Urothelium cell line (cell line): ENCODE measurements at places on chromosomes 3 and 15.

- no peak for DNase-seq
Observed at GRCh38 chr15:57218826-57219576, 157.3 kb upstream of the CGNL1 start.

DNA sequence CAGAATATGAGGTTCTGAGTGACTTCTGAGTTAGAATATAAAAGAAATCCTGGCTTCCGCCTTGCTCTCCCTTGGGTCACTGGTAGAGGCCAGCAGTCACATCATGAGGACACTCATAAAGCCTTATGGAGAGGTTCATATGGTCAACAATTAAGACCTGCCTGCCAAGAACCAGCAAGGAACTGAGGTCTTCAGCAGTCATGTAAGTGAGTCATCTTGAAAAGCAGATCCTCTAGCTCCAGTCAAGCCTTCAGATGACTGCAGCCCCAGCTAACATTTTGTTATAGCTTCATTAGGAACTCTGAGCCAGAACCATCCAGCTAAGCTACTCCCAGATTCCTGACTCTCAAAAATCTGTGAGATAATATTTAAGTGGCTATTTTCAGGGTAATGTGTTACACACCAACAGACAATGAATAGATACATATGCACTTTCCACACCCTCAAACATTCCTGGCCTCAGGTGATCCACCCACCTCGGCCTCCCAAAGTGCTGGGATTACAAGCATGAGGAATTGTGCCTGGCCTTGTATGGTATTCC lies 447.2 kb downstream of the SHQ1 start:
- no peak for DNase-seq

DNA sequence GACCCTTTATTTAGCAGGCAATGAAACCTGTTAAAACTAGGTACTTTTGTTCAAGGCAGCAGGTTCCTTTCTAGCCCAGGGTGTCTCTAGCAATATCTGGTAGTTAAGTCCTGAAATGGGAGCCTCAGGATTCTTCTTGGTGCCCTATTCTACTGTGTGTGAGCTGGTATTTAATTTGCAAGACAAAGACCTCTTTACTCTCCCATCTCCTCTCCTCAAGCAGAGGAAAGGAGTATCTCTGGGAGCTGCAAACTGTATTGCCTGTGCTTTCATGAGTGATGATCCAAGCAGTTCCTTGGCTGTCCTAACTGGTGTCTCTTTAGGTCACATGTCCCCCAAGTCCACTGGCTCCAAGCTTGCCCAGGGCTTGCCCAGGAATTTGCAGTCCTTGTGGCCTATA lies 188.2 kb downstream of the SI start:
- DNase-seq, result no peak

DNA sequence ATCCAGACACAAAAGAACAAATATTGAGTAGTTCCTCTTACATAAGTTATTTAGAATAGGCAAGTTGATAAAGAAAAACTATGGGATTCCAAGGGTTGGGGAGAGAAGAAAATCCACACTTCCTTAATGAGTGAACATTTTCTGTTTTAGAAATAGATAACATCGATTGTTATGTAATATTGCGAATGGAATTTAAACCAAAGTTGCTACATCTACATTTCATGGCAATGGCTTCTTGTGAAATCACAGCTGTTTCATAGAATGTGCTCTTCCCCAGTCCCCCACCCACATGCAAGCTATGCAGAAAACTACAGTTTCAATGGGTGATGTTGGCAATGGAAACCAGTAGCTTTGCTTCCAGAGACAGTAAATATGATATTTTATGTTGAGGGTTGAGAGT lies 1639.5 kb downstream of the SI start:
- no peak for DNase-seq

GRCh38 chr15:72445426-72445825 lies 28.7 kb upstream of the ARIH1 start:
- no peak for DNase-seq

GRCh38 chr3:24348348-24348747 lies 146.3 kb downstream of the THRB start:
- no peak for DNase-seq

GRCh38 chr15:37148714-37149113 lies 48.4 kb upstream of the MEIS2 start:
- DNase-seq, result no peak

DNA sequence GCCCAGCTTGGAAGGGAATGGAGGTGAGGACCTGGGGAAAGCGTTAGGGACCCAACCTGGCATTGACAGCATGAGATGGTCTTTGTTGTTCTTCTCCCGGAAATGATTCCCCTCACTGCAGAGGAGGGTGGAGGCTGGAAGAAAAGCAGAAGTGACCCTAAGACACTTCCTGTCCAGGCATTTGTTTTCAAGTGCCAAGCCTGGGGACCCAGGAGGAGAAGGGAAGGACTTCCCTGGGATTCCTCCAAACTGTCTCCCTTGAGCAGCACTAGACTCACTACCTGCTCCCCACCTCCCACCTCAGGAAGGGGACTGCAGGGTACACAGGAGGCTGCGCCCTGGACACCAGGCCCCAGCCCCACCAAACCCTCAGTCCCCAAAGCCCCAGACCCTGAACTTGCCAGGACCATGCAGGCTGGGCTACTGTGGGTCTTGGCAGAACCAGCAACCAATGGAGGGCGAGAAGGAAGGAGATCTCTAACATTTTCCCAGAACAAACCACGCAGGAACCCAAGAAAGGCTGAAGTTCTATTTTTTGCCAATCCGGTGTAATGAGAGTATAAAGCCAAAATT lies 9.8 kb upstream of the VIPR1 start:
- DNase-seq, result no peak

DNA sequence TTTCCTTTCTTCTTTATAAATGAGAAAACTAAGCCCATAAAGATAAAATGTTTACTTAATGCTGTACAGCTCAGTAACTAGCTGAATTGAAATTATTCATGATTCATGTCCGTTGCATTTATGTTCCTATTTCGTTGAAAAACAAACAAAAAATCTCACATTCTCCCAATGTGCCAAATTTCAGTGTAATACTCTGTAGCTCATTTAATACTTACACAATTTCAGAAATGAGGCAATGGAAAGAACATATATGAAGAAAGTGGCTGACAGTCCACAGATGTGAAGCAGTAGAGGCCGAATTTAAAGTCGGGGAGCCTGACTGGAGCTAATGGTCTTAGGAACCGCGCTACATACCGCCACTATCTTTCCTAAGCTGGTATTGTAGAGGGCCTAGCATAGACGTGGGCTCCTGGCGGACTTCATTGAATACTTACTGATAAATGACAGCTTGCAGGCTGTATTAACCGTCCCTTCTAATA lies 651 bp downstream of the PLSCR2 start:
- DNase-seq, result no peak

DNA sequence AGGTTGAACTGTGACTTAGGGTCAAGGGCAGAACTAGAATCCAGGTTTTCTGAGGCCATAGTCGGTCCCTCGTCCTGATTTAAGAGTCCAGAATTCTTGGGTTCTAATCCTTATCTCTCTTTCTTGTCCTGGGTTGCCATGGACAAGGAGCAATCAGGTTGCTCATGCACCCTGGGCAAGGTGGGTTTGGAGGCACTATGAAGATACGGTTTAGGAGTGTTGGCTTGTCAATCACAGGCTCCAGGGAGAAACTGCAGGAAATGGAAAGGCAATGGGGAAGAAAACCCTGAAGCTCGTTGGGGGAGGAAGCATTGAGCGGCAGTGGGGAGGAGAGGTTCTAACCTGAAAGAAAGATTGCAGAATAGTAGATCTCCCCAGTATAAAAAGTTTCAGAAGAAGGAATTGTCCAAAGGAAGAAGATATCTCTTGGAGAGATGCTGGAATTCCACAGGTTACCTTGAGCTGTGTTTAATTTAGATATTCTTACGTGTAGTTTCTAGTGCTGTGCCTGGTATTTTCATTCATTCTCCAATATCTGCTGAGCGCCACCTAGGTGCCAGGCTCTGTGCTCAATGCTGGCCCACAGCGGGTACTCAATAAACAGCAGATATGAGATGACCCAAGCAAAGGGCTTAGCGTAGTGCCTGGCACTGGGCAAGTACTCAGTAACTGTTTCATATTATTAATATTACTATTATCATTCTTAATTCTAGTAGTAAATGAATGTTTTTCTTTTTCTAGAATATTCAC lies 2.0 kb downstream of the ACAN start:
- no peak for DNase-seq

DNA sequence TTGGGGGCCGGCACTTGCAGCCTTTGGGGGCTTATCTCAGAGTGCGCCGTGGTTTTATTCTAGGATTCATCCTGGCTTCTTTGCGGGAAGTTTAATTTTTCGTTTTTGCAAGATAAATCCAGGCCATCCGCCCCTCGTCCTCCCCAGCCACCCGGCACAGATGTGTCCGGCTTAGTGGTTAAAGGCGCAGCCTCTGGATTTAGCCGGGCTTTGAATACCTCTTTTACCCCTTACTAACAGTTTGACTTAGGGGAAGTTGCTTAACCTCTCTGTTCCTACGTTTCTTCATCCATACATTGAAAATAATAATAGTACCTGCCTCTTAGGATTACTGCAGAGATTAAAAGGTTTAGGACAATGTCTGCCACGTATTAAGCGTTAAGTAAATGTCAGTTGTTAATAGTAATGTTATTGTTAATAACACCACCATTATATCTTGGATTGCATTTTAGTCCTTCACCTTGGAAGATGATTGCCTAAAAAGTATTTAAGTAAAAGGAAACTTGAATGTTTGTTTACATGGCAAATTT lies 714 bp downstream of the ECT2 start:
- peak; percentile 11 for DNase-seq

DNA sequence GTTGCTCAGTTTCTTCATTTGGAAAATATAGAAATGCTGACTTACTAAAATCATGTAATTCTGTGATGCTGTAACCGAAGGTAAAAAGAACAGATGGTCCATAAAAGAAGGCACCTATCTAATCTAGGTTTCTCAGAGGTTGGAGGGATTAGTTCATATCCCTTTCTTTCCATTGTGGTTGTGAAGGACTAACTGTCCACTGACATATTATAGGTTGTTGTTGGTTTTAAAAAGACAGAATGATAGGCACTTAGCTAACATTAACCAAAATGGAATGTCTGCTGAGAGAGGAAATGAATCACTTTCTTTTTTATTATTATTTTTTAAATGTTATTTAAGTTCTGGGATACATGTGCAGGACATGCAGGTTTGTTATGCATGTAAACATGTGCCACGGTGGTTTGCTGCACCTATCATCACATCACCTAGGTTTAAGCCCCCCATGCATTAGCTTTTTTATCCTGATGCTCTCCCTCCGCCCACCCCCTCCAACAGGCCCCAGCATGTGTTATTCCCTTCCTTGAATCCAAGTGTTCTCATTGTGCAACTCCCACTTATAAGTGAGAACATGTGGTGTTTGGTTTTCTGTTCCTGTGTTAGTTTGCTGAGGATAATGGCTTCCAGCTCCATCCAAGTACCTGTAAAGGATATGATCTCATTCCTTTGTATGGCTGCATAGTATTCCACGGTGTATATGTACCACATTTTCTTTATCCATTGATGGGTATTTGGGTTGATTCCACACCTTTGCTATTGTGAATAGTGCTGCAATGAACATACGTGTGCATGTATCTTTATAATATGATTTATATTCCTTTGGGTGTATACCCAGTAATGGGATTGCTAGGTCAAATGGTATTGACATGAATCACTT lies 45.8 kb downstream of the ALDH1A2 start:
- DNase-seq, result peak; percentile 23

GRCh38 chr3:122916580-122916979 lies 111.0 kb downstream of the SEMA5B start:
- DNase-seq, result no peak

DNA sequence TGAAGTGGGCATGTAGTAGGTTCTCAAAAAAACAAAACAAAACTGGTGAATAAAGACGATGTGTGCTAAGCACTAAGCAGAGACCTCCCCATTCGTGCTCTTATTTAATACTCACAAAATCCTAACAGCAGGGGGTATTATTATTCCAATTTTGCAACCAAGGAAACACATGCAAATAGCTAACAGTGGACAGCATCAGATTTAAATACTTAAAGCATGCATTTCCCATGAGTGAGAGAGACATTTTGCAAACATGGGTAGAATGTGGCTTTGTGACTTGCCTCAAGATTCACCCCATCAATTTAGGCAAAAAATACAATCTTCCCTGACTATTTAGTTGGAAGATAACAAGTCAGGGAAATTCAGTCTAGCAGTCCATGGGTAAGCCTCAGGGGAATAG lies 946.2 kb upstream of the CFAP20DC start:
- no peak for DNase-seq

- no peak for DNase-seq
Observed at GRCh38 chr15:98387866-98388265, 260.5 kb upstream of the IGF1R start.

DNA sequence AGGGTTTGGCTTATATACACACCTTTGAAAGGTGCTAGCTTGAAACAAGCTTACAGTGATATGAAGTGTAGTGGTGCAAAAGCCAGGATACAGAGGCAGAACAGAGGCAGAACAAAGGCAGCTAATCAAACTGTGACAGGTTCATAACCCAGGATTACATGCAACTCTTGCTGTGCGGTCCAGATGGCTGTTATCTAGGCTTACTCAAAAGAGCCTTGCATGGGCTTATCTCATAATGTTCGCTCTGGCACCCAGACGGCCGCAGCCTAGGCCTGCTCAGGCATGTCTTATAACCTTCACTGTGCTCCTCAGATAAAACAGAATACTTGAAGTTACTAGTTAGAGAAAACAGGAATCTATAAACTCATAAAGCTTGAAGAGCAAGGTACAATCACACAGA lies 22.8 kb upstream of the NOX5 start:
- DNase-seq, result no peak

DNA sequence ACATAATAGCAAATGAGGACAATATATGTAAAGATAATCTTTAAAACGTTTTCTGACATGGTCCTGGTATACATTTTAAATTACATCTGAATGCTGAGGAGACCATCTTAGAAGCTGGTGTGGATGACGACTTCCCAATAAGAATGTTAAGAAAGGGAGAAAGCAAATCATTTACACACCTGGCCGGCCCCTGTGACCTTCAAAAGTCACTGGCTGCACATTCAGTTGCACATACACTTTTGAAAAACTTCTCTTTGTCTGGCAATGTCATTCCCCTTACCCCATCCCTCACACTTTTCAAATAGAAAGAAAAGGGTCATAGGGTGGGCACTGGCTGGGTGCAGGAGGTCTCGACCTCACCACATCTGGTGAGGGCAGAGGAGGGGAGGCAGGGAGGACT lies 391.0 kb downstream of the MECOM start:
- DNase-seq, result no peak

DNA sequence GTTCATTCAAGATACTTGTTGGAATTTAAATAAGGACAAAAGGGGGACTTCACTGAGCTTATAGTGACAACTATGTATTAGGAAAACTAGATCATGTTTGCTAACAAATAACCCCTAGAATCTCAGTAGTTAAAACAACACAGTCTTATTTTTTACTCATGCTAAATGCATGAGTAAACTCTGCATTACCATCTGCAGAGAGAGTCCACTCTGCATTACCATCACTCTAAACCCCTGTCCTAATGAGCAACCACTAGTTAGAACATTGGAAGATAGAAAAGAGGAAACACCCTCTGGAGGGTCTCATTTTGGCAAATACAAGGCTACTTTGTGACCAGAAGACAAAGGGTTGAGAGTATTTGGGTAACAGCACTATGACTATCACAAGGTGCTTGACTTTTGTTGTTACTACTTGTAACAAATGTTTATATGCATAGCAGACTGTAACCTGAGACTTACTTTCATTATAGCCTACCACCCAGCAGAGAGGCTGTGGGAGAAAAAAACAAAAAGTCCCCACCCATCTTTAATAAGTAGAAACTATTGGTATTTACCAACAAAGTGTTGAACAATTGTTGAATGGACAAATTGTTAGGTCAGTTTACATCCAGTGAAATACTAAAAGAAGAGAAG lies 99.1 kb downstream of the OXSM start:
- no peak for DNase-seq

GRCh38 chr15:32694222-32694983 lies 23.4 kb upstream of the GREM1 start:
- no peak for DNase-seq

GRCh38 chr3:197168606-197169005 lies 129.8 kb downstream of the DLG1 start:
- no peak for DNase-seq
